ENCODE measurements at places on chromosomes 11 and 22.

DNA sequence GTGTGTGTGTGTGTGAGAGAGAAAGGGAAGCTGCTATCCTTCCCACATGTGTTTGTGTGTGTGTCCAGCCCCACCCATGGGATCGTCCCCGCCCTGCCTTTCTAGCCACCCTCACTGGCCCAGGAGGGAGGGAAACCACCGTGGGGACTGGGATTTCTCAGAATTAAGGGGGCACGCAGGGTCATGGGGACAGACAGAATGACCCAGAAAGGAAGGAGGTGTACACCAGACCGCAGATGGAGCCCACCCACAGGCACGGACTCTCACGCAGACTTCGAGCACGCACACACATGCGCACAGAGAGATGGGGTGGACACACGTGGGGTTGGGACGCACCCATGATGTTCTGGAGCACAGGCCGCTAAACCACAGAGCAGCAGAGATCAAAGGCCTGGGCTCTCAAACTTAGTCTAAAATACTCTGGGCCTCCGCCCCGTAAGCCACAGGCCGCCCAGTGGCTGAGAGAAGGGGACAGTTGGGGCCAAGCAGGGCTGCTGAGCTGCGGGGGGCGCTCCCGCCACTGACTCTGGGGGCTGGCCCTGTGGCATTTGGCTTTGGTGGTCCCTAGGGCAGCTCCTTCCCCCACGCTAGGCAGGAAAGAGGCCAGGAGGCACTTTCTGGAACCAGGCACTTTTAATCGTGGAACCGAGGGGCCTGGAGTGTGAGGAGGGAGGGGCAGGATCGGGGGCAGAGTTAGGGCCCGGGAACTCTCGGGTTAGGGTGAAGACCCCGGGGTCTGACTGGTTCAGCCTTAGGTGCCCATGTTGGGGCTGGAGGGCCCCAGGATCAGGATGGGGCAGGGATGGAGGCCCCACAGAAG, 1.5 kb downstream of the IFITM5 start:
- peak; percentile 18 for DNase-seq

DNA sequence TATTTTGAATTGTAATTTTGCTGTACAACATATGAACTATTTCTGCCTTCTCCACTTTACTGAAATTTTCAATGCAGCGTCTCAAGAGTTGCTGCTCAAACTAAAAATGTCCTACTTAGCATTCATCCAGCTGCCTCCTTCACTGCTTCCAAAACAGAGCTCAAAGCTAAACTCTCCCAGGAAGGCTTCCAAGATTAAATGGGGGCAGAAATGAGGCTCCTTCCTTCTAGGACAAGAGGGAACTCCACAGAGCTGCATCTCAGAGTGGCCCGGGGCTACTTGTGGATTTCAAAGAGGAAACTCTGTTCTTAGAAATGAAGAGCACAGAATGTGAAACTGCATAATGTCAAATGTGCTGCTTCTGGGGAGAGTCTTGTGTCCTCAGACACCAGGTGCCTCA, 295.9 kb upstream of the NCAM1 start:
- DNase-seq: no peak

- DNase-seq: no peak
Measured at GRCh38 chr11:60631944-60632343, 67.5 kb upstream of the MS4A8 start.

GRCh38 chr11:8338138-8338537, 74.5 kb upstream of the LMO1 start:
- DNase-seq: peak; percentile 24

GRCh38 chr11:267491-267994, 10.7 kb upstream of the NLRP6 start:
- DNase-seq: no peak

DNA sequence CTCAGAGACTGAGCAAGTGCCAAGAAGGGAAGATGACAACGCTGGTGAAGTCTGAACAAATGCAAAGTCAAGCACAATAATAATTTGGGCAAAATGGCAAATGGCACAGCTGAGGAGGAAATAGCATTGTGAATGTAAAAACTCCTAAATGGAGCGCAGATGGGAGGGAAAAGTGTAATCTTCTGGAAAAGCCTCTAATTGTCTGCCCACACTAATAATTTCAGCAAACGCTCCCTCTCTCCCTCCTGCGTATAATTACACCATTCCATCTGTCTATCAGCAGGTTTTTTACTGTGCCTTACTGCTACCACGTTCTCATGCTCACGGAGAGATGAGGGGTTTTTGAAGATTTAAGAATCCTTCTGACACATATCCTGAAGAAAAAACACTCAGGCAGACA, 302.6 kb downstream of the KIRREL3 start:
- no peak for DNase-seq

GRCh38 chr22:45793892-45794291, 122.3 kb downstream of the ATXN10 start:
- no peak for DNase-seq

DNA sequence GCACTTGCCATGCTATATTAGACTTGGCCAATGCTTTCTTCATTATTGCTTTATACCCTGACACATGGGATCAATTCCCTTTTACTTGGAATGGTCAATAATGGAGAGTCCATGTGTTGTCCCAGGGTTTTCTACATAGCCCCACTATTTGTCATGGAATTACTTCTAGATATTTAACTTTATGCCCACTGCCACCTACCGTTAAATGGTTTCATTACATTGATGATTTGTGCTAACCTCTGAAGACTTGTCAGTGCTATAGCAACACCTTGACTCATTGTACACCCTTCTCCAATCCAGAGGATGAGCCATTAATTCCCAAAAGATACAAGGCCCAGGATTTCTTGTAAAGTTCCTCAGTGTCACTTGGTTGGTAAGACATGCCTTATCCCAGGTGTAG, 31.4 kb upstream of the SLC22A25 start:
- DNase-seq: no peak

- no peak for DNase-seq
Measured at GRCh38 chr11:8111636-8112035, 30.6 kb downstream of the TUB start.

DNA sequence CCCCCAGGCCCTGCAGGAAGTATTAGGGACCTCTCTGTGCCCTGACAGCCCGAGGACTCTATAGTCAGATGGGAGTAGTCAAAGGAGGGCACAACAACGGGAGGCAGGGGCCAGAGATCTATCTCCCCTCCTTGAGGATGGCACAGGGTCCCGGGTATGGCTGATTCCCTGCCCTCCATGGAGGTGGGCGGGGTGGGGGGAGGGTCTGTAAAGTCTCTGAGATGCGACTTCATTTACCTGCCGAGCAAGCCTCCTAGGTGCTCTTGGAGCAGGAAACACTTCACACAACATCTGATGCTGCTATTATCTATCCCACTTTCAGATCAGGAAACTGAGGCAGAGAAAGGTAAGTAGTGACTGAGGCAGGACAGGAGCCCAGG, 769 bp upstream of the CDC42EP1 start:
- no peak for DNase-seq

- peak; percentile 8 for DNase-seq
Measured at GRCh38 chr11:63537293-63538101, 889 bp downstream of the PLAAT4 start.

DNA sequence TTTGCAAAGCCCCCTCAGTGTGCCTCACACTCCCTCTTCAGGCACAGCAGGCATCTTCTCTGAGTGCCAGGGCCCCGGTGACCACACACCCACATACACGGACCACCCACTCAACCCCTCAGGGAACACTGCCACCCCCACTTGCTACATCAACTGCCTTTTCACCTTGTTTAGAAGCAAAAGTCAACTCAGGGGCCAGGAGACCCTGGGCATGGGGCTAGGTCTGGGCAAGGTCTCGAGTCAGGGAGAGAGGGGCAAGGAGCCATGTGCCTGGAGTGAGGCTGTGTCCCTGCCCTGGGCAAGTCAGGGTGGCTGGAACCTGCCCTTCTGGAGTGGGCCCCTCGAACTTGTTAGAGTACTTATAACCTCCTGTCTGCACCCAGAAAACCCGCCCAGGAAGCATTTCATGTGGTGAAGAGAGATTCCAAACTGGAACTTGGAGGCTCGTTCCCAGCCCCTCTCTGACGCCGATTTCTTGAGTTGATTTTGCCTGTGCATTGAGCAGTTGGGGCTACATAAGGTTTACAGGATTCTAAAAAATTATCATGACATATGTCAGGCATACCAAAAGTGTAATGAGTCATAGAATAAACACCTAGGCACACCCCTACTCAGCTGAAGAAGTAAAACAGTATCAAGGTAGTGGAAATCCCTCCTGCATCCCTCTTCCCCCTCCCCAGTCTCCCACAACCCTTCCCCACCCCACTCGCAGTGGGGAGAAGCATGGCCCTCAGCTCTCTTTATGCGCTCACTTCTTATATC, 74.3 kb downstream of the MYEOV start:
- DNase-seq: no peak

DNA sequence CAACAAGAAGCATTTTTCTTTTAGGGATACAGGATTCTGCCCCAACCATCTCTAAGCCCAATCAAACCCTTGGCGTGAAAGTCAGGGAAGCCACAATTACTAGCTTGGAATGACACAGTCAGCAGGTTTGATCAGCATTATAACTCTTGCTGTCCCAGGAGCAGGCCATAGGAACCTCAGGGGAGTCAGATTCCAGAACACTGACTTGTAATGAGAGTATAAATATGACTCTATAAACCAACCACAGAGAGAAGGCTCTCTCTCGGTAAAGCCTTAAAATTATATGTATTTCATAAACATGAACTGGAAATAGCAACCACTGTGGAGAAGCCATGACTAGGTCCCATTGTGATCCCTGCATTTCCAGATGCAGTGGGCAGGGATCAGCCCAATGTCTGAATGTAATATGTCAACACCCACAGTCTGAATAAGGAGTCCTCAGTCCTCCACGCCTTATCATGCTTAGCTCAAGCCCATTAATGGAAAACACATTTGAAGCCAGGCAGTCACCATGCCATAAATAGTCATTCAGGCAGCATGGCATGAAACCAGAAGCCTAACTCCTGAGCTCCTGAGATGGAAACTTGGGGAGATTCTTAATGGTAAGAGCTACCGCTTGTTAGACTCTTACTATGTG, 99.1 kb upstream of the MTNR1B start:
- peak; percentile 85 for DNase-seq

GRCh38 chr11:118438314-118438931, 2.1 kb downstream of the KMT2A start:
- peak; percentile 86 for DNase-seq

DNA sequence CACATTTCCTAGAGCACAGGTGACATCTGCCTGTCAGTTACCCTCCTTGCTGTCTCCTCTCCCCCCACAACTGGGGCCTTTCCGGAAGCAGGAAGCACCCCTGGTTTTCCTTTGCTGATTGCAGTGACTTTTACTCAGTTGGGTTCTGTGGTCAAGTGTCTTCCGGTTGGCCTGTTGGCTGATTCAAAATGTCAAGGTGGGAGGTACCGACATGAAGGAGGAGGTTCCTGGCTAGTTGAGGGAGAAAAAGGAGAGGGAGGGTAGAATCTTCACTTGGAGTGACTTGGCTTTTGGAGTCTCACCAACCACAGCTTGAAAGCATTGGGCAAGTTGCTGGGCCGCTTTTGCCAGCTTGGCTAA, 9.3 kb upstream of the ADAMTS15 start:
- DNase-seq: no peak

DNA sequence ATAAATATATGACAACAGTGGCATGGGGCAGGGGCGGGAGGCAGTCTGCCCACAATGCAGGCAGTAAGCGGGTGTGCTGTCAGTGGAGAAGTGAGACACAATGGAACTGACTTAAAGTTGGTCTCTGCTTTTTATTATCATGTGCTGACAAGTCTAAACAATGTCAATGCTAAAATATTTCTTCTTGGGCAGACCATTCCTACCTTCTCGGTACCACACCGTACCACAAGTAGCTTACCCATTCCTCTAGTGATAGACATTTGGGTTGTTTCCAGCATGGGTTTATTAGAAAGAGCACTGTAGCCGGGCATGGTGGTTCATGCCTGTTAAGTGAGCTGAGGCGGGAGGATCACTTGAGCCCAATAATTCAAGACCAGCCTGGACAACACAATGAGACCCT, 2.6 kb upstream of the CHADL start:
- no peak for DNase-seq

GRCh38 chr11:67014343-67014742, 8.6 kb upstream of the SYT12 start:
- no peak for DNase-seq

DNA sequence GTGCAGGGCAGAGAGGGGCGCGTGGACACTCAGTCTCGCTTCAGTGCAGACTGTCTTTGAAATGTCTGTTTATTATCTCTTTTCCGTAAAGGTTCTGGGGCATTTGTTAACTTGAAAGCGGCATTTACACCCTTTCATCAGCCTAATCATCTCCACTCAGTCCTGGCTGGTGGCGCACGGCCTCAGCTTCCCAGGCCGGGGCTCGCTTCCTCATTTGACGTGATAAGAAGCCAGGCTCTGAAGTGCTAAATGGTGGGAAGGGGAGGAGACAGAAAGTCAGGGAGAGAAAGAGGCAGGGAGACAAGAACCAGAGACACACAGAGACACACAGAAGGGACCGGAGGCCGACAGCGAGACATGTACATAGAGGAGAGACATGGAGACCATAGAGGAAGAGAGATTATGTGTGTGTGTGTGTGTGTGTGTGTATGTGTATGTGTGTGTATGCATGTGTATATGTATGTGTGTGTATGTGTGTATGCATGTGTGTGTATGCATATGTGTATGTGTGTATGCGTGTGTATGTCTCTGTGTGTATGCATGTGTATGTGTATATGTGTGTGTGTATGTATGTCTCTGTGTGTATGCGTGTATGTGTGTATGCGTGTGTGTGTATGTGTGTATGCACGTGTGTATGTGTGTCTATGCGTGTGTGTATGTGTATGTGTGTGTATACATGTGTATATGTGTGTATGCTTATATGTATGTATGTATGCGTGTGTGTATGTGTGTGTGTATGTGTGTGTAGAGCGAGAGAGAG, 101.5 kb downstream of the ST3GAL4 start:
- DNase-seq: no peak

GRCh38 chr11:112302226-112302868, 41.7 kb upstream of the PLET1 start:
- DNase-seq: no peak

DNA sequence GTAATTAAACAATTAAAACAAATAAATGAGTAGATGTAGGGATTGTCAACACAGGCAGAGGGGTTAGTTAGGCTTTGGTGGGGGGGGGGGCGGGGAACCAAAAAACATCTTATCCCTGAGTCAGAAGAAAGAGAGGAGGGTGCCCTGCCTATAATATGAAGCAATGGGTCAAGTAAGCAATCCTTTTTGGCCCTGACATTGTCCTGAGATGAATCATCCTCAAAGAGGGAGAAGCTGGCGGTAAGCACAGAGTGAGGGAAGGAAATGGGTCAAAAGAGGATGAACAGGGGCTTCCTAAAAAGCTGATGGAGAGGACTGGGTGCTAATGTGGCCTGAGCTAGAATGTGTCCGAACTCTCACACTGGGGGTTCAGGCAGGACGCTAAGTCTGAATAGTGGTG, 4.7 kb downstream of the OLFML1 start:
- DNase-seq: peak; percentile 75

DNA sequence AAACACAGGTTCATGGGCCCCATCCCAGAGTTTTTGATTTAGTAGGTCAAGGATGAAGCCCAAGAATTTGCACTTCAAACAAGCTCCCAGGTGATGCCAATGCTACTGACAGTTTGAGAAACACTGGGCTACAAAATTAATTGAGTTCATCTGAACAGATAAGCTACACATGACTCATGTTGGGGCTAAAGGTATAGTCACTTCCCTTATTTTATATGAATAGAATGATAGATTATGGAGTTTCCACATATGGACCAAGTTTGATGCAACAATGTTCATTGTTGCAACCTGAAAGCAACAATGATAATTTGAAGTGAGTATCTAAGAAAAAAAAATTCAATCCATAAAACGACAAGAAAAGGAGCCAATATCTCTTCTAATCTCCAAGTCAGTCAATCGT, 54.9 kb downstream of the SOX6 start:
- no peak for DNase-seq

GRCh38 chr11:62604460-62605120, 2.9 kb upstream of the MTA2 start:
- DNase-seq: no peak

- peak; percentile 86 for DNase-seq
Measured at GRCh38 chr11:2933375-2934020, 4.3 kb upstream of the PHLDA2 start.

Data from fibroblast of skin of back (primary cell).